ENCODE measurements at places on chromosomes 5 and 9.
A peak's percentile ranks its signal among the peaks of the same experiment; 100 is the strongest.

GRCh38 chr9:121499427-121500164 lies at the start of gene GGTA1:
TSS of gene GGTA1 (minus strand) at chr9:121499844. CDS start at chr9:121467922, 31,922 bp downstream.
- DNase-seq, result peak; percentile 67

DNA sequence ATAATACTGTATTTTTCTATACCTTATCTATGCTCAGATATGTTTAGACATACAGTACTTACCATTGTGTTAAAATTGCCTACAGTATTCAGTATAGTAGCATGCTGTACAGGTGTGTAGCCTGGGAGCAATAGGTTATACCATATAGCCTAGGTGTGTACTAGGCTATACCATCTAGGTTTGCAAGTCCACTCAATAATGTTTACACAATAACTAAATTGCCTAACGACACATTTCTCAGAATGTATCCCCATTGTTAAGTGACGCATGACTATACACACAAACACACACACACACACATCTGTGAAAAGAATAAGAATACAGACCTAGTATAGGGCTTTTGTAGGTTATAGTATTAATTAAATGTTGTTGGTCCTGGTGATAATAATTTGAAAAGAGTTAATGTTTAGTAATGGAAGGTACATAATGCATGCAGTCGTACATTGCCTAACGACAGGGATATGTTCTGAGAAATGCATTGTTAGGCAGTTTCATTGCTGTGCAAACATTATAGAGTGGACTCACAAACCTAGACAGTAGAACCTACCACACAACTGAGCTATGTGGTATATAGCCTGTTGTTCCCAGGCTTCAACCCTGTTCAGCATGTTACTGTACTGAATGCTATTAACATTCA lies 13.6 kb downstream of the TDRD7 start:
- DNase-seq, result no peak

GRCh38 chr5:82784521-82784920 lies 292.7 kb downstream of the TMEM167A start:
- DNase-seq, result no peak

DNA sequence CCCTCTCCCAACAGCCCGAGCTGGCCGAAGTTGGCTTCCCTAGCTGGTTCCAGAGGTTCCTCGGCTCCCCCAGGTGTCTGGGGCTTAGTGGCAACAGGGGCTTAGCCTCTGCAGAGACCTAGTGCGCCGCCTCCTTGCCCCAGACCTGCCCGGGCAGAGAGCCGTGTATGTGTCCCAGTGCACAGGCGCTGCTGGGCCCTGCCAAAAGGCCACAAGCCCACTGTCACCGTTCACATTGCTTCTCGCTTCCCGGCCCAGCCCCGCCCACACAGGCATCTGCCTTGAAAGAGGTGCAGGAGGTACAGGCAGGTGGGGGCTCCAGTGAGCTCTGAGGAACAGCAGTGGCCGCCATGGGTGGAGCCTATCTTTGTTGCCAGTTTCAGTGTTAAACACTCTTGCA lies 2.5 kb upstream of the CACFD1 start:
- no peak for DNase-seq

- DNase-seq, result no peak
These were observed 61.0 kb upstream of the ADAMTS2 start for GRCh38 chr5:179406031-179406961.

DNA sequence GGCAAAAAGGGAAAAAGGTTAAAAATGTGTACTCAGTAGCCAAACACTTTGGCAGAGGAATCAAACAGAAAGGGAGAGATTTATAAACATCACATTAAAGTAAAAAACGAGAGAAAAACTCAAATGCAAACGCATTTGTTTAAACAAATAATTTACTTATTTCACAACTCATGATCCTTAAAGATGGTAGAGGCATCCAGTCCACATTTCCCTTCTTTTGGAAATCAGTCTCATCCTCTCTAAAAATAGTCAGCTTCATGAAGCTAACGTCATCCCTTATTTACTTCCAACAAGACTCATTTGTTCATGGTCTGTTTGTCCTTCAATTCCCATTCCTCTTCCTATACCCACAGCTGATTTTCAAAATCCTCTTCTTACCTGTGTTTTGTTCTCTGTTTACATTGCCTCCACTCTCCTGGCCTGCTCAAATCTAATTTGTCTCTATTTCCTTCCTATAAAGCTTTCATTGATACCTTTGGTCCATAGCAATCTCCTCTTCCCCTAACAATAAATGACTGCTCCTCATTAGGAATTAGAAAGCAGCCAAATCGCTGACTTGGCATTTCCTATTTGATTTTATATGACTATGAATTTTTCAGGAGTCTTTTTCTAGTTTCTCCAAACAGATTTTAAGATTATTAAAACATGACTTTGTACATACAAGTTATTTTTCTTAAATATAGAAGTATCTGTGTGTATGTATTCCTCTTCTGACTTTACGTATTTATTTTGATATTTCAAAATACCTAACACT lies 805.3 kb downstream of the TLE1 start:
- DNase-seq, result no peak

All from AG08395 (cell line).